Fibroblast of the aortic adventitia (primary cell): ENCODE measurements at places on chromosomes 12 and 14.

- DNase-seq, result no peak
Observed at GRCh38 chr14:74574706-74575105, 37.3 kb downstream of the LTBP2 start.

DNA sequence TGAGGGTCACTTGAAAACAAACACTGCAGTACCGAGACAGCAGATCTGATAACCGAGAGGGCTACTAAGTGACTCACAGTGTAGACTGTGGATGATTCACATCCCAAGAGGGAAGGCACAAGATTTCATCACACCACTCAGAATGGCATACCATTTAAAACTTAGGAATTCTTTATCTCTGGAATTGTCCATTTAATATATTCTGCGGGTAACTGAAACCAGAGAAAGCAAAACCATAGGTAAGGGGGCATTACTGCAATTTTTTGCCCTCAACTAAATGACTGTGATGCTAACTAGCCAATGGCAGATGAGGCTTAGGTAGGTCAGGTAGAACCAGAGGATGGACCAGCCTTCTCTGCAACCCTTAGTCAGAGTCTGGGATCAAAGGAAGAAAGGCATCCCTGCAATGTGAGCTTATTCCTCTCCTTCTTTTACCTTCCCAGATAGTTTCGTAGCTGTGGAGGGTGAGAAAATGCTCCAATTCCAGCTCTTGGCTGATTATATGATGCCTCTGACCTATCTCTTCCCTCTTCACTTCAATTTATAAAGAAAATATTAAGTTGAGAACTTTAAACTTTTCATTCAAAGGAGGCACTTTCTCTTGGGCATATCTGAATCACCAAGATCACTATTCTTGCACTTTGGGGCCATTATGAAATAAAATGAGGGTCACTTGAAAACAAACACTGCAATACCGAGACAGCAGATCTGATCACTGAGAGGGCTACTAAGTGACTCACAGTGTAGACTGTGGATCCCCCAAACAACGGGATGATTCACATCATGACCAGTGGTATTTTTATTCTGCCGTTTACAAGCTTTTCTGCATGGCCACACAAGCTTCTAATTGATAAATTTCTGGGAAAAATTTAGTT is 6.8 kb downstream of the ART4 start:
- peak; percentile 91 for DNase-seq

DNA sequence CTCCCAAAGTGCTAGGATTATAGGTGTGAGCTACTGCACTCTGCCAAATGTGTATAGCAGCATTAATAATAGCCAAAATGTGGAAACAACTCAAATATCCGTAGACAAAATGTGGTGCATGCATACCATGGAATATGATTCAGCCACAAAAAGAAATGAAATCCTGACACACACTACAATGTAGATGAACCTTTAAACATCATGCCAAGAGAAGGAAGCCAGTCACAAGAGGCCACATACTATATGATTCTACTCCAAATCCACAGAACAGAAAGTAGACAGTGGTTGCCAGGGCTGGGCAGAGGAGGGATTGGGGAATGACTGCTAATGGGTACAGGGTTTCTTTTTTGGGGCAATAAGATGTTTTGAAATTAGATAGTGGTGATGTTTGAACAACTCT is 7.7 kb upstream of the TMED2 start:
- DNase-seq, result no peak

DNA sequence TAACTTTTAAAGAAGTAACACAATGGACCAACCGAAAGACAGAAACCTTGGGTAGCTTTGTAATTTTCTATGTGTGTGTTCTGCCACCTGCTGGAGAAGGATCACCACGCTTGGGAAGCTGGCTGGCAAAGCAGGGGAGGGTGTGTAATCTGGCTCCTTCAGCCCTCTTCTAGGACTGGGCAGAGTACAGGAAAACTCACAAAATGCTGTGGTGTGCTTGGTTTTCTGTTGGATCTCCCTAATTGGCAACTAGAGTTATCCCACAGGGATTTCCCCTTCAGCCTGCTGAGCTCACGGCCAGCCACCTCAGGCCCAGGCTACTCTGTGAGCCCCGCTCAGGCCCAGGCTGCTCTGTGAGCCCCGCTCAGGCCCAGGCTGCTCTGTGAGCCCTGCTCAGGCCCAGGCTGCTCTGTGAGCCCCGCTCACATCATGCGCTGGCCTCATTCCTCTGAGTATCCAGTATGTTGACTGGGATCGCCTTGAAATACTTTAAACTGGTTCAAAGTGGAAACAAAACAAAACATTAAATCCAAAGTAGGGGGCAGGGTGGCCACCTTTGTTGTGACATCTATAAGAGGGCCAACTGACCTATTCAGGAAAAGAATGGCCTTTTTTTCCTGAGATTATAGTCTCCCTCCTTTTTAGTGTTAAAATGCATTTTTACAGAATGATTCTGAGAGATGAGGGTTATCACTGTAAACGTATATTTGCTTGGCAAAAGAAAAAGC is 52.0 kb upstream of the RNU6-8 start:
- DNase-seq, result peak; percentile 86

DNA sequence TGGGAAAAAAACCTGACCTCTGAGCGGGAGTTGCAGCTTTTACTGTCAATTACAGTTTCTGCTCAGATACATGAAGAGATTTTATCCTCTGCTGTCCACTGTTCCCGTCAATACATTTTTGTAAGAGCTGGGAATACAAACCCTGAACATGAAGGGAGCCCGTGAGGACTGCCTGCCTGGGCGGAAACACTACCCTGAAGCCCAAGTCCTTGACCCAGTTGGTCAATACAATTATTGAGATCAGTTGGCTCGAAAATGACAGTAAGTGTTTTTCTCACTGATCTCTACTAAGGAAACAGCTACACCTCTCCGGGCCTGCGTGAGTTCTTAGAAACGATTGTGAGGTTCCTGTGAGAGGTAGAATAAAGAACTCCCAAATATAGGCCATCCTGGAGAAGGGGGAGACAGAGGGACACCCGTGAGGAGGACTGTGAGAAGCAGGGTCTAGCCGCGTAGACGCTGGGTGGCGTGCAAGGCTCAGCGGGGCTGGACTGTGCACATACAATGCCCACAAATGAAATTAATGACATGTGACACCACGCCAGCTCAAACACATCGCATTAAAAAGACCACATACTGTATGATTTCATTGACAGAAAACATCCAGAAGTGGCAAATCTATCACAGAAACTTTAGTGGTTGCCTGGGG is 509.5 kb downstream of the TMEM132D start:
- DNase-seq, result no peak

GRCh38 chr14:61555056-61555838 is 140.1 kb upstream of the HIF1A start:
- DNase-seq, result peak; percentile 36

- no peak for DNase-seq
Observed at GRCh38 chr12:42794806-42795205, 205.3 kb upstream of the PRICKLE1 start.

DNA sequence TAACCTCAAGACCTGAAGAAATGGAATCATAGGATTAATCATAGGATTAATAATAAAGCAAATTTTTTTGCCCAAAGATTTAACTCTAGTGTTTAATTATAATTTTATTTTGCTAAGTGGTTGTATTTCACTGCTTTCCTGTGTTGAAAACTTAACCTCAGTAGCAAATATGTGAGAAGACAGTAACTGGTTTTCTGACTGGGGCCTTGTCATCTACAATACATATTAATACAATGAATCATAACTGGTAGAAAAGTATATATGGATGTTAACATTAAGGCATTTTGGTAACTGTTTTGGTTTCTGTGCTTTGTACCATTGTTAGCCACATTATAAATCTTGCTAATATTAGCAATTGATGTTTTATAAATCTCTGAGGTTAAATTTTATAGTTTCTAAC is 92.2 kb downstream of the ACSS3 start:
- DNase-seq, result peak; percentile 2

GRCh38 chr14:21055432-21056117 is 2.0 kb upstream of the RNASE8 start:
- DNase-seq, result no peak

DNA sequence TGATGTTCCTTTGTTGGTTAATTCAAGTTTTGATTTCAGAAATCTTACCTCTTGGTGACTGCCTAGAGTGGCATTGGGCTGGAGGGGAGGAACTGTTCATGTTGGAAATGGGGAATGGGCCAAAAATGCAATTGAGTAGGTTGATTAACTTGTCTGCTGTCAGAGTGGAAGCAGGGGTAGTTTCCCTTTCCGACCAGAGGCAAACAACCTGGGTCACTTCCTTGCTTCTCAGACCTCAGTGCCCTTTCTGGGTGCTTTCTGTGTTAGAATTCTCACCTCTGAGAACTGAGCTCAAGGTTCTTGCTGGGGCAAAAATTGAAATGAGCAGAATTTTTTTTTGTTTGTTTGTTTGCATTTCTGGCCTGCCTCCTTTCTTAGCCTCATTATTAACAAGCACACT is 2.3 kb upstream of the M6PR start:
- DNase-seq, result no peak

DNA sequence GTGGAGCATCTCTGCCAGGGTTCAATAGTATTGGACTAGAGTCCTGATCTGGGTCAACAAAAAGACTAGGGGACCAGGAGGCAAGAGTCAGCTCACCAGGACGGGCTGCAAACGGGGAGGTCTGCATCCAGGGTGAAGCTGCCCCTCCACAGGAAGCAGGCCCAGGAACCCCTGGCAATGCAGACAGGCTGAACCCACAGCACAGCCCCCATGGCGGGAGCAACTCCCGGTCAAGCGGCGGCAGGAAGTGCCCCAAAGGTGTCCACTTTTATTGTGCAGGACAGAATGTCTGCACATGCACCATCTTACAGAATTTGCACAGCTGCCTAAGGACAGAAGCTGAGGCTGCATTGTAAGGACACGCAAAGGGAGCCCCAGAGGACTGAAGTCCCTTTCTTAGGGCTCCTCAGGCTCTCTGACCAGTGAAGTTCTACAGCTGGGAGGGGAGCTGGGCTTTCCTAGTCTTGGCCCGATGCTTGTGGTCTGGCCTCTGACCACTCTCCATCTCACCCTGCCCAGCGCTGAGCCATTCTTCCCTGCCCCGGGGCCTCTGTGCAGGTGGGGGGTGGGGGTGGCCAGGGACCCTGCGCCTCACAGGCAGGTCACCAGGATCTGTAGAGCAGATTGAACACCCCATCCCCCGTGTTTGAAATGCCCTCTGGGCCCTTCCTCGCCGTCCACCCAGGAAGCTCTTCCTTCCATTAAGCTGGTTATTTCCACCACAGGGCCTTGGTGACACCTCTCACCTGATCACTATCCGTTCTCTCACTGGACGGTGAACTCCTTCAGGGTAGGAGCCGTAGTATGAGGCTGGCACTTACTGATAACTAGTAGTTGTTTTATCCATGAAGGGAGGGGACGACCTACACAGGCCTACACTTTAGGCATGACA is 75.9 kb downstream of the NINJ2 start:
- no peak for DNase-seq

DNA sequence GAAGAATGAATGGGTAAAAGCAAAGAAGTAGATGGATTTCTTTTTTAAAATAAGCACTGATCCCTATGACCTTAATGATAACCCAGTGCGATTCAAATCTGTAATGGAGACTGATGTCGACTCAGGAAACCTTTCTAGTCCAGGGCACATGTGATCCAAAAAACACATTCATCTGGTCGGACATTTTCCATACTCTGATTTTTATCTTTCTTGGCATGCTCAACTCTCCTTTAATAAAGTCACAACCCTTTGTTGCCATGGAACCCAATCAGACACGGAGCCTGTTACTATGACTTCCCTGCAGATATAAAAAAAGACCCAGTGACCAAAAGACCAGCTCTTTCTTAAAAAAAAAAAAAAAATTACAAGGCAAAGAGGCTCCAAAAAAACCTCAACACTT is 27.9 kb downstream of the TMCC3 start:
- DNase-seq, result peak; percentile 66

GRCh38 chr12:63897931-63898330 is 53.4 kb downstream of the SRGAP1 start:
- DNase-seq, result peak; percentile 32

DNA sequence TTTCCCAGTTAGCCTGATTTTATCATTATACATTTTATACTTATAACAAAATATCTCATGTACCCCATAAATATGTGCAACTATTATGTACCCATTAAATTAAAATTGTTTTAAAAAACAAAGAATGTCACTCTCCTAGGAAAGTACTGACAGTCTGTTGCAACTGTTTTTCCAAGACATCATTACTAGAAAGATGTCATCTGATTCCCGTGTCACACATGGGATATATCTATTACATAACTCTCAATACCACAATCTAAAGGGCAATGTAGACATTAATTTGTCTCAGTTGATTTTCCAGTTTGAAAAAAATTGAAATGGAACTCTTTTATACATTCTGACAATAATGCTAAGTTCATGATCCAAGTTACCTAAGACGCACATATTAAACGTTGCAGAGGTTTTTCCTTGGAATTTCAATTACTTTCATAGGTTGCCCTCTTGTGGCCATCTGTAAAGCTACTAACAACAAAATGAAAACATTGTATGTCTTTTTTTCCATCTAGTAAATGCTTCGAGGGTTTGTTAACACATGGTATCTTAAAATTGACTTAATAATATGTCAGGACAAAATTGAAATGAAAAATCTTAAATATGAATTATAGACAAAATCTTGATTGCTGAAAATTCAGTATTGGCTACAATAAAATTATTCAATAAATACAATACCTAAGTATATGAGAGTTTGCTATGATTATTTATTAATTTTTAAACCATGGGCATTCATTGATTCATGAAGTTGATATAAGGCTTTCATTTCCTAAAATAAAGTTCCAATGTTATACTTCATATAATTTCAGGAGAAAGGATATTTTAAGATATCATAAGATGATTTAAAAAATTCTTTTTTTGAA is 131.6 kb downstream of the PPFIA2 start:
- DNase-seq, result peak; percentile 66

DNA sequence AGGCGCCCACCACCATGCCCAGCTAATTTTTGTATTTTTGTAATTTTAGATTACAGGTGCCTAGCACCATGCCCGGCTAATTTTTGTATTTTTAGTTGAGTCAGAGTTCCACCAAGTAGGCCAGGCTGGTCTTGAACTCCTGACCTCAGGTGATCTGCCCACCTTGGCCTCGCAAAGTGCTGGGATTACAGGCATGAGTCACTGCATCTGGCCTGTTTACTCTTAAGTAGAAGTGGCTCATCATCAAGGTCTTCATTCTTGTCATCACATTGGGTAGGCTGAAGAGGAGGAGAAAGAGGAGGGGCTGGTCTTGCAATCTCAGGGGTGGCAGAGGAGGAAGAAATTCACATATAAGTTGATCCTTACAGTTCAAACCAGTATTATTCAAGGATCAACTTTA is 152.4 kb upstream of the ATP2B1 start:
- no peak for DNase-seq
